RWPE1 (cell line): ENCODE measurements at places on chromosomes 12 and 14.
A peak's percentile ranks its signal among the peaks of the same experiment; 100 is the strongest.

- no peak for DNase-seq
Measured at GRCh38 chr12:44889162-44889561, 13.0 kb upstream of the NELL2 start.

GRCh38 chr12:54824402-54824801 is 29.9 kb upstream of the MUCL1 start:
- DNase-seq, result no peak

DNA sequence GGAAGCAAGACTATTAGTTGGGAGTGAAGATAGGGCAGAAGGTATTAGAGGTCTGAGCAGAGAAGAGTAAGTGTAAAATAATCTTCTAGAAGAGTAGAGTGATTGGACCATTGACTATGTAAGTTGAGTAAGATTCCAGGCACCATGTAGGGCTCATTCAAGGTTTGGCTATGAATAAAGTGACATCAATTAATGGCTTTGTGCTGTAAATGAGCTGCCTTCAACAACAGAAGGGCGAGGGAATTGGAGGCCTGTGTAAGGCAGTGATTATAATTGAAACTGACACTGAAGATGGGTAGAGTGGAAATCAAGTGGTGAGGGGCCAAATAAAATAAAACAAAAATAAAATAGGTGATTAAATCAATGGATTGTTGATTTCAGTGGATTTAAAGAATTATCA is 26.4 kb downstream of the PTPRQ start:
- DNase-seq, result no peak

- no peak for DNase-seq
Measured at GRCh38 chr12:42097971-42098370, 46.7 kb downstream of the GXYLT1 start.

- DNase-seq, result no peak
Measured at GRCh38 chr14:85604714-85605113, 74.8 kb downstream of the FLRT2 start.

DNA sequence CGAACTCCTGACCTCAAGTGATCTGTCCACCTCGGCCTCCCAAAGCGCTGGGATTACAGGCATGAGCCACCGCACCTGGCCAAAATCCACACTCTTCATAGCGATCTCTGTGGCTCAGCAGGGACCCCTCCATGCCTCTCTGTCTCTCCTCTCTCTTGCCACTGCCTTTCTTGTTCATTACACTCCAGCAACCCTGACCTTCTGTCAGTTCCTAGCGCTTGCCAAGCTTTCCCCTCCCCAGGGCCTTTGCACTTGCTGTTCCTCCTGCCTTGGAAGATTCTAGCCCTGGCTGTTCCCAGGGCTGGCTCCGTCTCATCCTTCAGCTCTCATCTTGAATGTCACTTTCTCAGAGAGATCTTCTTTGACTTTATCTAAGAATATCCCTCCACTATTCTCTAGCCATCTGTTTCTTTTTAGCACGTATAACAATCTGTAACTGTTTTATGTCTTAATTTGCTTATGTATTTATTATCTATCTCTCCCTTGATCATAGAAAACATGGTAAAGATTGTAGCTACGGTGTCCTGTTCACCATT is 38.9 kb upstream of the MAP1LC3B2 start:
- DNase-seq, result no peak

DNA sequence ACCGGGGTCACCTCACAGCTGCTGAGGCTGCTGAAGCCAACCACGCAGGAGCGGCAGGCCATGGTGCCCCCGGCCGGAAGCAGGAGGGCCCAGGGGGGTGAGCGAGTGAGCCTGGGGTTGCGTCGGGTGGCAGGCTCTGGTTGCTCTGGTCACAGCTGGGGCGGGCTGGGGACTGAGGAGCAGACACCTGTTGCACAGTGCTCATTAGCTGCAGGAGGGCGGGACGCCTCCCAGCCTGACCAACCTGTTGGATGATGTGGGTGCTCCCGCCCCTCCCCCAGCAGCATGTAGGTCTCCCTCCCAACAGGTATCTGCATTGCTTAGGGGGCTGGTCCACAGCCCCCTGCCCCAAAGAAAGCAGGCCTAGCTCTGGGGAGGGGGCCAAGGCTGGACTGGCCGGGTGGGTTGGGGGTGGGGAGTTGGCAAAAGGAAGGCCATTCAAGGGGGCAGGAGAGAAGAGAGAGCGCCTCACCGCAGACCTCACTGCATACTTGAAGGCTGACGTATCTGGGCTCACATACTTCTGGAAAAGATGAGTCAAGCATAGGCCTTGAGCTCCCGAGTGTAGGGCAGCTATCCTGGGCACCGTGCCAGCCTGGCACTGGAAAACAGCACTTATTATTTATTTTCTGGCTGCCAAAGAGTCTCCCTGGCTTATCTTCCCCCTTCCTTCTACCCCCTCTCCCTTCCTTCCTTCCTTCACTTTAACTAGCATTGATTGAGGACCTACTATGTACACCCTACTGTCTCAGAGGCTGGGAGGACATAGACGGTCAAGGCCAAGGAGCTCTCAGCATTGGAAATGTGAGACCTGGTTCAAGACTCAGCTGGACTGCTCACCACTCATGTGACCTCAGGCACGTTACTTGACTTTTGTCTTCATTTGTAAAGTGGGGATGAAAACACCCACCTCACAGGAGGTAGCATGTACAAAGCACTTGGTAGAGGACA is at the start of gene KRT80:
Gene KRT80 (minus strand): TSS at position 174 of the 951 bp plus-strand sequence. CDS start 112 bp downstream, at position 62.
- peak; percentile 98 for DNase-seq

DNA sequence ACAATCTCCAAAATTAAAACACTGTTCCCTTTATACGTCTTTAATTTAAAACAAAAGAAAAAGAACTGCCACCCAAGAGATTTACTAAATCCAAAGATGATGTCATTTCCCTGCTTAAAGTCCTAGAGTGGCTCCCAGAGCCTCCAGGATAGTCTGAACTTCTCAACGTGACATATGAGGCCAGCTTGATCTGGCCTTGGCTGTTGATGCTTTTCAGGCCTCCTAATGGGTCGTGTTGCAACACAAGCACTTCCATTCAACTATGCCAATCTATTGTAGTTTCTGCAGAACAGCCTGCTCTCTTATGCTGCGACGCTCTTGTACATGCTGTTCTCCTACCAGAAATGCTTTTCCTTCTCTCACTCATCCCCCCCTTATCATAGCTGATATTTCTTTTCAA is 35.7 kb downstream of the LGR5 start:
- no peak for DNase-seq

DNA sequence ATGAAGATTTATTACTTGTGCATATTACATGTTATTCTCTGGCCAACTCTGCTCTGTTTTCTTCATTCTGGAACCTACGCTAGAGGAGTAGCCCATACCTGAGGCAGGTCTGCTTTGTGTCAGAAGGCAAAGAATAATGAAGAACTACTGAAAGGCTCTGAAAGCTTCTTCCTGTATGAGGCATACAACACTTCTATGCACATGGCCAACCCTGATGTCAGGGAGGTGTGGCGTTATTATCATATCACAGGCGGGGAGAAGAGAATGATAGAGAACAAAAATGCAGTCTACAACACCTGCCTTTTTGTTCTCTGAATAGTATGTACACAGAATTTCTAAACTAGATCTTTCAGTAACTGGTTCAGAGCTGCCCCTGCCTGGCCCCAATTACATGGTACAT is 32.5 kb upstream of the CRY1 start:
- DNase-seq, result no peak
